ENCODE measurements at places on chromosomes 3 and 15.

- peak; percentile 70 for DNase-seq
Observed at GRCh38 chr15:59917504-59918157, 86.5 kb upstream of the FOXB1 start.

GRCh38 chr3:71244153-71244825, 339.2 kb downstream of the FOXP1 start:
- no peak for DNase-seq

GRCh38 chr3:124587053-124587408, 143.2 kb upstream of the UMPS start:
- no peak for DNase-seq

GRCh38 chr3:80643421-80643820, 875.6 kb upstream of the ROBO1 start:
- no peak for DNase-seq

GRCh38 chr15:74788042-74788682, 6.3 kb downstream of the CSK start:
- no peak for DNase-seq

GRCh38 chr3:131374741-131375140, 6.8 kb upstream of the NUDT16 start:
- no peak for DNase-seq

- peak; percentile 24 for DNase-seq
Observed at GRCh38 chr15:65101411-65101890, 13.5 kb downstream of the UBAP1L start.
